ENCODE measurements at places on chromosomes 7 and 10.

GRCh38 chr10:133104963-133105640 lies 17.4 kb downstream of the ADGRA1 start:
- no peak for DNase-seq

DNA sequence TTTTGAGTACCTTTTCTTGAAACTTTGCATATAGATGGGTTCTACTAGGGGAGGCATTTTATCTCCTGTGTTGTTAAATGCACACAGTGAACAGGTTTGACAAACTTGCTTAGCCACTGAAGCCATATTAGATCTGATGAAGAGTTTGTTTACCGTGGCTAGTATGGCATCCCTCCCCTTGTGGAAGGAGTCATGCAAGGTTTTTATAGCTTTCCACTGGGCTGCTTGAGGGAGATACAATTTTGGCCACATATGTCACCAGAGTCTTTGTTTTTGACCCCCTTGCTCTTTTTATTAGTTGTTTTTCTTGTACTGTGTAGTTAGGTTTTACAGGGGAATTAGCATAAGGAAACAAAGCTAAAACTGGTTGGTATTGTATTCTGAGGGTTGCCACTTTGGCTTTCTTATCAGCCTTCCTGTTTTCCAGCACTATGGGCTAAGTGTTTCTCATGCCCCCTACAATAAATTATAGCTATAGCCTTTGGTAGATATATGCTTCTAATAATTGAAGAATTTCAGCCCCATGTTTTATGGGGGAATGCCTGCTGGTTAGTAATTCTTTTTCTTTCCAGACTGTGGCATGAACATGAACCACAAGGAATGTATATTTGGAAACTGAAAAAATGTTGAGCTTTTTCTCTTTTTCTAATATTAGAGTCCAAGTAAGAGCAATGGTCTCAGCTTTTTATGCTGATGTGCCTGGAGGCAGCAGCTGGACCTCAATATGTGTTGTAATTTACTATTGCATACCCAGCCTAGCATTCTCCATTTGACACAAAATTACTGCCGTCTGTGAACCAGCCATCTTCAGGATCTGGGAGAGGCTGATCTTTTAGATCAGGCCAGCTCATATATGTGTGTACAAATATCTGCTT lies 18.4 kb upstream of the STEAP2 start:
- no peak for DNase-seq

GRCh38 chr7:125878988-125879387 lies 949.4 kb upstream of the POT1 start:
- no peak for DNase-seq

- no peak for DNase-seq
These were observed 35.9 kb downstream of the SVOPL start for GRCh38 chr7:138665249-138665648.

DNA sequence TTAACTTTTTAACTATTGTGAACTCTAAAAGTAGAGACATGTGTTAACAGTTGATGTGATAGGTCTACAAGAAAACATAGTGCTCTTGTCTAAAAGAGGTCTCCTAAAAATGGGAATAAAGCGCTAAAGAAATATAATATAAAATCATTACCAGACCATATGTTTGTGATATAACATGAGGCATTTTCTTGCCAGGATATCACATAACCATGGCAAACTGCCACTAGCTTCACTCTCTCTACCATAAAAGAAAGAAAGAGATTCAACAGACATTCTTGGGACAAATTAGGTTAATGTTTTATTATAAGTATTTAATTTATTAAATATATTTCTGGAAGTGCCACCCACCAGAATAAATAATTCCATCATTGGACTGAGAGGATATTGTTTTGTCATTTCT lies 115.0 kb downstream of the TMEM26 start:
- DNase-seq = no peak

- no peak for DNase-seq
These were observed 153.3 kb downstream of the LSMEM1 start for GRCh38 chr7:112634107-112634506.

DNA sequence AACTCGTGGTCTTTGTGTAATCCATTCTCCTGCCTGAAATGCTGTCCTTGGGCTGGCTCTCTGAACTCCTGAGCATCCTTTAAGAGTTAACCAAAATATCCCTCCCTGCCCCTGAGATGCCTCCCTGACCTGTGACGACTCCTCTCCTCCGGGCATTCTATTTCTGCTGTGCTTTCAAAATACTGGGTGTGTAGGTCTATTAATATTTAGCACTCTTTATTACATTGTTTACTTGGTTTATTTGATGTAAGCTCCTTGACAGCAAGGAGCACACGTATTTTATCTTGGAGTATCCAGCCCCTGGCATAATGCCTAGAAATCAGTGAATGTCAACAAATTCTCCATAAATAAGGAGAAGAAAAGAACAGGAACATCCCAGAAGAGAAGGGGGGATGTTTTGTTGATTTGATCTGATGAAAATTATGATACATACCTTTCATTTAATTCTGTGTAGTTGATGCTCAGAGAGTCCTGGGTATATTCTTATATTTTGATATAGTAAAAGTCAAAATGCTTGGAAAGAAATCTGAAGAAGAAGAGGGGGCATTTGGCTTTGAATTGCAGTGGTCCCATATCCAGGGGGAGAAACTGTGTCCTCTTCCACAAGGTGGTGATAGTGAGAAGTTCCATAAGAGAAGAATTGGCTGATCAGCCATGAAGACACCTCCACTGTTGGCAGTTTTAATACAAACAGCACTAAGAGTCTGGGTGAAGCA lies 107.7 kb upstream of the MPP7 start:
- no peak for DNase-seq

DNA sequence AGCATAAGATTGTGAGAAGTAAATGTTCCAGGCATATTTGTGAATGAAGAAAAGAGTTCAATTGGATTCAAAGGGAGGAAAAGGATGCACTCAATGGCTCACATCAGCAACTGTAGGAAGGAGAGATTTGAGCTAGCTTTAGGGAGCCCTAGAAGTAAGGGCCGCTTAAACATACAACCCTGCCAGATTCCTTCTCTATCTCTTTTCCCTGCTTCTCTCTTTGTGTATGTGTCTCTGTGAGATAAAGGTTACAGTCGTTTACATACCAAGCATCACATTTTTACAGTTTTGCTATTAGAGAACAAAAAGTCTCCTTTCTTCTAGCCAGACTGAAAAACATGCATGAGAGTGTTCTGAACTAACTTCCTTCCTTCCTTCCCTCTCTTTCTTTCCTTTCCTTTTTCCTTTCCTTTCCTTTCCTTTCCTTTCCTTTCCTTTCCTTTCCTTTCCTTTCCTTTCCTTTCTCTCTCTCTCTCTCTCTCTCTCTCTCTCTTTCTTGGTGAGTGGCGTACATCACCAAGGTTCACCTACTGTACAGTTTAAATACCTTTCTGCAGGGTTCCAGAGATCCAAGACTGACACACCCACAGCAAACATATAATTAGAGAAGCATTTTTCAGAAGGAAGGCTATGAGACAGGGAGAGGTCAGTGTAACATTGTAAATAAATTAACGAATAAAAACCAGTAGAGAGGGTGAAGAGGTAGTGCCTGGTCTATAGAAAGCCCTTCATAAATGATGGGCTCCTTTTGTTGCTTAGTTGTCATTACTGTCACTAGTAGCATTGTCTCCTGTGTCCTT lies 240.4 kb downstream of the ARL4A start:
- no peak for DNase-seq

DNA sequence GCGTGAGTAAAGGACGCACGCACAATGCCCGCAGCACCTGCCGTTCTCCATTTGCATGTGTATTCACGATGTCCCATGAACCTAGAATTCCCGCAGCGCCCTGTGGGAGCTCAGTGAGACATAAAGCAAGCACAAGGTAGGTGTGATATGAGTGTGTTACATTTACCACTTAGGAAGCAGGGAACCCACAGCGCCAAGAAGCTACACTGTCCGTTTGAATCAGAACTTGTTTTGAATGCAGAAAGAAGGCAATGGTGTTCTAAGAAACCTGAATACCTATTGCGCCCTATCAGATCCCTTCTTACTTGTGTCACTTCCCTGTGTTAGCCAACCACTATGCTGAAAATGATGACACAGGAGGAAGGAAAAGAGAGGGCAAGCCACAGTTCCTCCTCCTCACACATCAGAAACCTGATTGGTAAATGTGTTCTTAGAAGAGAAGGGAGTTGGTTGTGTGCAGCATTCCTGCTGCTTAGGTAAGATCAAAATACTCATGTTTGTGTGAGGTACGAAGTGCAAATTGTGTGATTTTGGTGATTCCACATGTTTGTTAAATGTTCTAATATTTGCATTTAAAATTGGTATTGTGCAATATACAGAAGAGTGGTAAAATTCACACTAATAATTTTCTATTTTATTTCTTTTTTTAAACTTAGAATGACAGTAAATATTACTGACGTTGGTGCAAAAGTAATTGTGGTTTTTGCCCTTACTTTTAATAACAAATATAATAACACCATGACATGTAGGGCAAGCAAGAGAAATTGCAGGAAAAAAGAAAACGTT lies 185.4 kb downstream of the SEC23IP start:
- no peak for DNase-seq

GRCh38 chr7:108985037-108985436 lies 415.4 kb downstream of the DNAJB9 start:
- no peak for DNase-seq

Measured in nucleus accumbens (tissue), 56 donors.